CD4-positive, alpha-beta T cell treated with Interferon alpha-2 for 1 hour (primary cell): ENCODE measurements at places on chromosomes 5 and 9.

DNA sequence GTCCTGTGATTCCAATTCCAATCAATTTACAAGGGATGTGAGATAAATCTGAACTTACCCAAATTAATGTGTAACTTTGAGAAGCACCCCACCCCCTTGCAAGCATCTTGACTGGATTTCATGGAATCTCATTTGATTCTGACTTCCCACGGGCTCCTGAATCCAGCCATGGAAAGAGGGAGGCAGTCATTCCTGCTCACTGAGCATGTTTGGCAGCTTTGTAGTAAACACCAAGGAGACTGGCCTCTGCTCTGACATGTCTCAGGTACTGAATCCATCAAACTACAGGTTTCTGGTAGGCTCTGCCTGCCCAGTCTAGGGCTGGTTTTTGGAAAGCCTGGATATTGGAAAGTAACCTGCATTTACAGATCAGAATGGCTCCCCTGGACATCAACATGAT is 357.6 kb downstream of the ARHGEF28 start:
- no peak for DNase-seq

- DNase-seq, result no peak
Observed at GRCh38 chr5:165495829-165496380, 1990.5 kb downstream of the MAT2B start.

DNA sequence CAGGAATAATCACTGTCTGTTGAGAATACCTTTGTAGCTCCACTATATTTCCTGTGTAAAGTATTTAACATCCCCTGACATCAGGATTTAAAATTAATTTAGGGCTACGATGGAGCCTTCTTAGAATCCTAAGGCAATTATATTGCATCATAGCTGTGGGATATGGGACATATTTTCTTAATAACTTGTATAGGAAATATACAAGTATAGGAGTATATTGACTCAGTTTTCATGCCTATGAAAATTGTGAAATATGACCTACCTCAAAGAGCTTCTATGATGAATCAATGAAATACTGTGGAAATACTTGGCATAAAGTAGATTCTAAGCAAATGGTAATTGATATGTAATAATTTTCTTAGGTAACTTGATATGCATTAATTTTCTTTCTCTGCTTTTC is 221.0 kb upstream of the KLF4 start:
- no peak for DNase-seq

GRCh38 chr5:93512799-93513198 is 68.2 kb downstream of the NR2F1-AS1 start:
- no peak for DNase-seq

GRCh38 chr9:93649610-93650261 is 73.4 kb downstream of the PHF2 start:
- DNase-seq, result no peak

DNA sequence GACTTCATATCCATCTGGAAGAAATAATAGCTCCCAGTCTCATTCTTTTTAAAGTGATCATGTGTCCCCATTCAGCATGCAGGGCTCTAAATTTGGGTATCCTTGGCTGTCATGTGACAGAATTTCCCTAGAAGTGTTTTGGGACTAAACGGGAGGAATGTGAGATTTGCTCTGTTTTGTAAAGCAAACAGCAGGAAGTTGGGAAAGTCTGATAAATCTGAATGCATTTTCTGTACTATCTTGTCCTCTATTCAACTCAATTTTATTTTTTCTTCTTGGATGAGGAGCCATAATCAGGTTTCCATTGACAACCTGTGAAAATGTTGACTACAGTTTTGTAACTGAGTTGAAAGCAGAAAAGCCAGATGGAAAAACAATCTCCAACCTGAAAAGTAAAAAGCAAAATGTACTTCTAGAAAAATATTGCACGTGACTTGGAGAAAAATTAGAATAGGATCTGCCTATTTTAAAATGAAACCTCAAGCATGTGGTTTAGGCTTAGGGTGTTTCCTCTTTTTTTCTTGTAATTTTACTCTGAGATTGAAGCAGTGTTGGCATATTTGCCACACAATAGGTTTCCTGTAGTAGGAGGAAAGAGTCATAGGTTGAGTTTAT is 76.2 kb upstream of the IL6ST start:
- no peak for DNase-seq

DNA sequence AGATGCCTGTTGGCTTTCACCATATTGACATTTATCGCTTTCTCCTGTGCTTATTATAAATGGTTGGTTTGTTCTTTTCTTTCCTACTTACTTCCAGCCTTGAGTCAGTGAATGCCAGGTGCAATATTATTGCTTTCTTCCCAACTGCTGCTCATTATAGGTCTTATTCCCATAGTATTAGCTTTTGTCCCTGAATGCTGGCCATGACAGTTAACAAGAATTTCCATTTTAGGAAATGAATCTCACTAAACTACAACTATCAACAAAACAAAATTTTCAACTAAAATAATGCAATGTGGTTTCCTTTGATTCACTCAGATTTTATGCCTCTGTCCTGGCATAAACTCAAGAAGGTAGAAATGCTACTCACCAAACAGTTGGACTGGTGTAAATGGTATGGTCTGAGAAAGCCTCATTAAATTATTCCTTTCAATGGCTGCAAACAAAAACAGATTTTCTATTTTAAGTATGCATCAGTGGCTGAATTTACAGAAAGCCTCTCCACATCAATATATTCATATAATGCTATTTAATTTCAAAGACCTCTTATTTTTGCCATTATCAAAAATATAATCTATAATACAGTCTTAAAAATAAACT is 145.4 kb downstream of the TRPM6 start:
- no peak for DNase-seq

DNA sequence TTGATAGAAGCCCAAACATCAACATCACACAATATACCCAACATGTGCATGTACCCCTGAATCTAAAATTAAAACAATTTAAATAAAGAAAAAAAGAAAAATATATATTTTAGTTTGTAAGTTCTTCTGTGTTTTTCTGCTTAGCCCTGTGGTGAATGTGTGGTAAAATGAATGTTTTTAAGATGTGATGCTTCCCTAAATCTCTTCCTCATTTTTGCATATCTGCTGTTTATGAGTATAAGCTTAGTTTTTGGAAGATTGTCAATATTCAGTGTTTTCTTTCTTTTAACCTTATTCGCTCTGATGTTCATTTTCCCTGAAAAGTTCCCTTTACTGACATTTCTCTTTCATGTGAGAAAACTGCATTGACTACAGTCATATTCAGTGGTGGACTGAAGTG is 44.4 kb upstream of the DAB2 start:
- no peak for DNase-seq

- DNase-seq, result no peak
Observed at GRCh38 chr5:93044859-93045666, 536.0 kb downstream of the NR2F1-AS1 start.

DNA sequence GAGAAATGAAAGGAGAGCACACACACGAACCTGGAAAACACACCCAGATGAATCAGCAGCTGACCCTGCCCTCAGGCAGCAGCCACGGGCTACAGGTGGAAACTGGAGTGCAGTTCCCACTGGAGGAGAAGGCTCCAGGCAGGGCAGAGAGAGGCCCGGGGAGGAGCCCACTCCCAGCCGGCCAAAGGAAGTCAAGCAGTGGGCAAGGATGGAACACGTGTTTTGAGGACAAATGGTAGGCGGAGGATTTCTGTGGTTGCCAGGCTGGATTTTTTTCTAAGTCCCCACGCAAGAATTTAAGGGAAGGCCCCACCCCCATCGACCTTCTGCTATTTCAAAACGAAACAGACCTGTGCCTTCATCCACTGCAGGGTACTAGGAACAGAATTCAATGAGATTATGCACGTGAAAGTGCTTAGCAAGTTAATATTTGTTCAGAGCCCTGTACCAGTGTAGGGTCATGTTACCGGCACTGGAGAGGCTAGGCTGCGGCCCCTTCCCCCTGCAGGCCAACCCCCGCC is 6.8 kb downstream of the EPB41L4B start:
- DNase-seq, result no peak

DNA sequence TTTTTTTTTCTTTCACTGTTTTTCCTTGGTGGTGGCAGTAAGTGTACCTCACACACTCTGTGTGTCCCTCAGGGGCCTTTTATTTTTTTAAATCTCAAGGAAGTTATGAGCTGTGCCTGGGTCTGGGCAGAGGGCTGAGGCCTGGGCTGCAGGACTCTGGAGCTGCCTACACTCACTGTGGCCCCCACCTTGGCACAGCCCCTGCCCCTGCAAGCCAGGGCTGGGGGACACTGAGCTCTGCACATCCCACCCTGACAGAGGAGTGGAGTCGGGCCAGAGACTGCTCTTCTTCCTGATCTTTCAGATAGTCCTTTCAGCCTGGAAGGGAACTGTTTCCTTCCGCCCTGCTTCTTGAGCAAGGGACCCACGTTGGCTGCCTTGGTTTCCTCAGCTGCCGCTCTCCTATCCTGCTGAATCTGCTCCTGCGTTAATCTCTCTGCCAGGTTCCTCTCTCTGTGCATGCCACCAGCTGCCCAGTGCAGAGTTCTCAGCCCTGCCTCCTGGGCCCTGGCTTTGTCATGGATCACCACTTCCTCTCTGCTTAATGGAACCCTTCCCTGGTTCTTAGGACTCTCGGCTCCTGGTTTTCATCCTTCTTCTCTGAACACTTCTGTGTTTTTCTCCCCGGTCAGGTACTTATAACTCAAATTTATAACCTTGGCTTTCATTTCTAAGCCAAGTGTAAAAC is 502.3 kb downstream of the DIRAS2 start:
- no peak for DNase-seq

GRCh38 chr5:41157272-41157894 is 55.9 kb downstream of the C6 start:
- DNase-seq, result no peak

DNA sequence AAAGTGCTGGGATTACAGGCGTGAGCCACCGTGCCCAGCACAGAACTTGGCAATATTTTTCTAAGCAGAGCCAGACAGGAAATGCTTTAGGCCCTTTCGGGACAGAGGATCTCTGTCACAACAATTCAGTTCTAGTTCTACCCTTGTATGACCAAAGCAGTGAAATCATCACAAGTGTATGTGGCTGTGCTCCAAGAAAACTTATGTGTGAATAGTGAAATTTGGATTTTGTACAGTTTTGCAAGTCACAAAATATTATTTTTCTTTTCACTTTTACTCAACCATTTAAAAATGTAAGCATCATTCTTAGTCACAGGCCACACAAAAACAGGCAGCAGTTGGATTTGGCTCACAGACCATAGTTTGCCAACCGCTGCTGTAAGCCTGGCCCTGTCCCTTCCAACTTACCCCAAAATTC is 20.4 kb upstream of the PRUNE2 start:
- no peak for DNase-seq

DNA sequence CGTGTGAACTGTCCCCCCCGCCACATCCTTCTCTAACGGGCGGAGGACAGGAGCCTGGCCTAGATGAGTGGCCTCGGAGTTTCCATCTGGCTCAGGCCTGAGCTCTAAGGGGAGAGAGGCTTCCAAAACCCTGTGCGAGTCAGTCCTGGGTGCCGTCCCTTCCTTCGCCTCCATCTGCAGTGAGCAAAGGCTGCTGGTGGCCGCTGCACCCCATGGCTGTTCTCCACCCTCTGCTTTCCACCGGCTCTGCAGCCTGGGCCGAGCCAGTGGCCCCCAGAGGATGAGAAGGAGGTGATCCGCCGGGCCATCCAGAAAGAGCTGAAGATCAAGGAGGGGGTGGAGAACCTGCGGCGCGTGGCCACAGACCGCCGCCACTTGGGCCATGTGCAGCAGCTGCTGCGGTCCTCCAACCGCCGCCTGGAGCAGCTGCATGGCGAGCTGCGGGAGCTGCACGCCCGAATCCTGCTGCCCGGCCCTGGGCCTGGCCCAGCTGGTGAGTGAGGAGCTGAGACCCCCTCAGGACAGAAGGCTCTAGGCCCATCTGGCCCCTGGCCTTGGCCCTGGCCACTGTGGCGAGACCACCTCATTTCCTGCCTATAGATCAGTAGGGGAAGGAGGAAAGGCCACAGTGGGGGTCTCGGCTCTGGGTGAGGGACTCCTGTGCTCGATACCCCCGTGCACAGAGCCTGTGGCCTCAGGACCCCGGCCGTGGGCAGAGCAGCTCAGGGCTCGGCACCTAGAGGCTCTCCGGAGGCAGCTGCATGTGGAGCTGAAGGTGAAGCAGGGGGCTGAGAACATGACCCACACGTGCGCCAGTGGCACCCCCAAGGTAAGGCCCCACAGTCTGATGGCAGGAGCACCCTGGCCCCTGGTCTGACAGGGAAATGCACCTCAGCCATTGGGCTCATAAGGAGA is 3.0 kb downstream of the PKN3 start:
- no peak for DNase-seq

DNA sequence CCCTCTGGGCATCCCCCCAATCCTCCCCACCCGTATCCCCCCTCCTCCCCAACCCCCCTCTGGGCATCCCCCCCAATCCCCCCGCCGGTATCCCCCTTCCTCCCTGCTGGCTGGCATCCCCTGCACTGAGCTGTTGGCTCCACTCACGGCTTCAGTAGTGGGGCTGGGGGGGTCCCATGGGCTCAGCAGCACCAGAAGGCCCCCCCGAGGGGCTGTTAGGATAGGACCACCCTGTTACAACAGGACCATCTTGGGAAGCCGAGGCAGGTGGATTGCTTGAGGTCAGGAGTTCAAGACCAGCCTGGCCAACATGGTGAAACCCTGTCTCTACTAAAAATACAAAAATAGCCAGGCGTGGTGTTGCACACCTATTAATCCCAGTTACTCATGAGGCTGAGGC is 42.4 kb downstream of the EXD3 start:
- no peak for DNase-seq

DNA sequence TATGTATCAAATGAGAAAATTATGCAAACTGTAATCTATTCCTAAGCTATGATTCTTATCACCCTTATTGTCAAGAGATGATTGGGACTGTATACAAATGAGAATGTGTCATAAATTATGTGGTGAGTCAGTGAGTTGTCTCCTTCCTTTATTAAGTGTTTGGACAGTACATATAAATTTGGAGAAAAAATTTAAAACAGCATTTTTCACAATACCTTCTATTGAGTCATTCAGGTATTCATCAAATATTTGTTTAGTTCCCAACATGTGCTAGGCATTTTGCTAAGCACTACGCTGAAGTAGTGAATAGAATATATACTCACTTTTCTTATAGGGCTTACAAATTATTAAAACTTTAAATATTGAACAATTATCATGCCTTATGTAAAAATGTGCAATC is 36.3 kb upstream of the PTPRD start:
- DNase-seq, result no peak

DNA sequence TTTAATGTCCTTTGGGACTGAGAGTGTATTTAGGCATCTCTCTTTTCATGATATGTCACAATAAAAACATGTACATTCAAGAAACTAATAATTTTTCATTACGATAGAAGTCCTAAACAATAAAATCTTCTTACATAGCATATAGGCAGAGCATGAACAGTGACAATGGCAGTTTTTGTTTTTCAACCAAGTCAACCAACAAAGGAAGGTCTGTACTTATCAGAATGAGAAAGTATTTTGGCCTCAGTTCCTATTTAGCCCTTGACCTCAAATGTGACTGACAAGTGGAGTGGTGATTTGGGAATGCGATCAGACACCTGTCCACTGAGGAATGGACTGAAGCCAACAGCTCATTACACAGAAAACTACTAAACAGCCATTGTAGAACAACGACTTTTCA is 219.5 kb downstream of the TMEM161B start:
- no peak for DNase-seq

GRCh38 chr9:32565967-32566366 is 7.0 kb downstream of the NDUFB6 start:
- DNase-seq, result no peak

- no peak for DNase-seq
Observed at GRCh38 chr5:147461915-147462314, 48.0 kb downstream of the DPYSL3 start.

- no peak for DNase-seq
Observed at GRCh38 chr5:151572657-151573368, 18.3 kb downstream of the FAT2 start.

- DNase-seq, result no peak
Observed at GRCh38 chr5:93609762-93610161, 26.7 kb downstream of the NR2F1 start.
